ENCODE measurements at places on chromosomes 5 and 9.

GRCh38 chr5:59519338-59519737, 374.2 kb downstream of the PDE4D start:
- DNase-seq, result no peak

- no peak for DNase-seq
Measured at GRCh38 chr5:39854771-39855410, 430.1 kb upstream of the DAB2 start.

GRCh38 chr9:135701067-135701958, 672 bp upstream of the KCNT1 start:
- DNase-seq, result no peak

DNA sequence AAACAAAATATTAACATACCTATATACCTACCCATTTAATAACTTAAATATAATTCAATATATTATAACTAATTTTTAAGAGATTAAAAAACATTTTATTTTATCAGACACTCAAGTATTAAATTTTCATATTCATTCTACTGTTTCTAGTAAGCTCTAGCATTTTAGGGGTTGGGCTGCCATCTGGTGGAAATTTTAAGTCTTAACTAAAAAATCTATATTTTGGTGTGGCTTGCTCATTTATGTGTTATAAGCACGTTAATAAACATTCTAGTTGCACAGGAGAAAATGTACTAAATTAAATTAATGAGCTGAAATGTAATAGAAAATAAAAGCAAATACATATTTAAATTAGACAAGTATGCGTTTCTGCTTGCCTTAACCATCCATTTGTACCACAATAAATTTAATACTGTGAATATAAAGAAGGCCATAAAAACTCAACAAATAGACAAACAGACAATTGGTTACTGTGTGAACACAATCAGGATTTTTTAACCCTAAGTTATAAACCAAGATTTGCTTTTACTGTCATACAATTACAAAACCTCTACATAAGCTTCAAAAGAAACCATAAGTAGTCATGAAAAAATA, 1728.3 kb upstream of the CDH9 start:
- DNase-seq, result peak; percentile 25

DNA sequence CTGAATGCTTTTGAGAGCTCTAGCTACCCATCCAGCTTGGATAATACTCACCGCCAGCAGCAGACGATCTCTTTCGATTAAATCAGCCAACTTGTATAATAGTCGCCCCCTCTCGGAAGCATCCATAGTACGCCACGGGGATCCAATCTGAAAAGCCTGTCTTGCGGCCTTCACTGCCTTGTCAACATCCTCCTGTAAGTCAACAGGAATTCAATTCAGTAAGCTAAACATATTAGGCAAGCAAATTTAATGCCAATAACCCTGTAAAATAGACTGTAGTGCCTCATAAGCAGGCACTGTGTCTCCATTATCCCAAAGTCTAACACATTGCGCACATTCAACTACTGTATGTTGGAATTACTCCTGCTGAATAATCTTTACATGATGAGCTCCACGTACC, 22.0 kb downstream of the ALDH1A1 start:
- DNase-seq, result no peak

- DNase-seq, result peak; percentile 21
Measured at GRCh38 chr5:82351754-82352145, 73.6 kb upstream of the RPS23 start.

All from nephron progenitor cell (in vitro differentiated cells).